ENCODE measurements at places on chromosomes 16 and 17.

GRCh38 chr16:25501530-25502255 lies 190.1 kb upstream of the HS3ST4 start:
- DNase-seq: no peak

GRCh38 chr17:58192612-58193011 lies at the start of gene EPX:
TSS of gene EPX (plus strand) at chr17:58192726. CDS start at chr17:58192847, 121 bp downstream.
- DNase-seq: no peak

GRCh38 chr16:51701025-51701424 lies 550.0 kb upstream of the SALL1 start:
- no peak for DNase-seq

DNA sequence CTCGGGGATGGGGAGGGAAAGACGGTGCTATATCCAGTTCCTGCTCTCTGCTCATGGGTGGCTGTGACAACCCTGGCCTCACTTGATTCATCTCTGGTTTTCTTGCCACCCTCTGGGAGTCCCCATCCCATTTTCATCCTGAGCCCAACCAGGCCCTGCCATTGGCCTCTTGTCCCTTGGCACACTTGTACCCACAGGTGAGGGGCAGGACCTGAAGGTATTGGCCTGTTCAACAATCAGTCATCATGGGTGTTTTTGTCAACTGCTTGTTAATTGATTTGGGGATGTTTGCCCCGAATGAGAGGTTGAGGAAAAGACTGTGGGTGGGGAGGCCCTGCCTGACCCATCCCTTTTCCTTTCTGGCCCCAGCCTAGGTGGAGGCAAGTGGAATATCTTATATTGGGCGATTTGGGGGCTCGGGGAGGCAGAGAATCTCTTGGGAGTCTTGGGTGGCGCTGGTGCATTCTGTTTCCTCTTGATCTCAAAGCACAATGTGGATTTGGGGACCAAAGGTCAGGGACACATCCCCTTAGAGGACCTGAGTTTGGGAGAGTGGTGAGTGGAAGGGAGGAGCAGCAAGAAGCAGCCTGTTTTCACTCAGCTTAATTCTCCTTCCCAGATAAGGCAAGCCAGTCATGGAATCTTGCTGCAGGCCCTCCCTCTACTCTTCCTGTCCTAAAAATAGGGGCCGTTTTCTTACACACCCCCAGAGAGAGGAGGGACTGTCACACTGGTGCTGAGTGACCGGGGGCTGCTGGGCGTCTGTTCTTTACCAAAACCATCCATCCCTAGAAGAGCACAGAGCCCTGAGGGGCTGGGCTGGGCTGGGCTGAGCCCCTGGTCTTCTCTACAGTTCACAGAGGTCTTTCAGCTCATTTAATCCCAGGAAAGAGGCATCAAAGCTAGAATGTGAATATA lies 4.8 kb upstream of the LASP1NB start:
- DNase-seq: no peak

DNA sequence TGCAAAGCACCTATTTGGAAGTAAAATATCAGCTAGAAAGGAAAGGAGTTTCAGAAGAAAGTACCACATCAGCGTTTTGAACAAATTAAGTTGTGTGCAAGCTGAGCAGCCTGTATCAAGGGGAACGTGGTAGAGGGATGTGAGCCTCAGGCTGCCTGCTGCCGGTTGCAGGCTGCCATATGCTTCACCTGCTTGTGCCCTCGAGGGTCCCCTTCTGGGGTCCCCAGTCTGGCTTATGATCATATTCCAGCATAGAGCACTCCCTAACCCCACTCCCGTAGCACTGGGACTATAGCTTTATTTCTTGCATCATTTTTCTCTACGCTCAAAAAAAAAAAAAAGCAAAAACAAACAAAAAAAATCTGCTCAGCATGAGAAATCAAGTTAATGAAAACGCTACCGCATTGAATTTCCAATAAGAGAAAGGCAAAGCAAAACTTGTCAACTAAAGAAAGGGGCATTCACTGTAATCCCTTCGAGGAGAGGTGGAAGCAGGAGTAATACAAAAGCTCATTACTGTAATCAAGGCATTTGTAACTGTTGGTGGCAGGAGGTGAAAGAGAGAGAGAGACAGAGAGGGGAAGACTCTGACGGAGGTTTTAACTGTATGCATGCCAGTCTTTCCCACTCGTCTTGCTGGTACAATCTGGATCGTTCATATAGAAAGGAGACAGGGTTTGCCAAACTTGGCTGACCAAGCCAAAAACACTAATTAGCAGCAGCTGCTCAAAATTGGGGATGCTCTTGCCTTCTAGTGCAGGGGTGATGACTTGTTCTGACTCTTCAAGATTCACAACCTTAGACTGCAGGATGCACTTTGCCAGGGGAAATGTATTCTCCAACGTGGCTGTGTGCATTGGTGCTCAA lies 258.2 kb upstream of the HSBP1 start:
- no peak for DNase-seq

- no peak for DNase-seq
Observed at GRCh38 chr16:6110346-6110745, 1012.8 kb upstream of the EEF2KMT start.

- peak; percentile 4 for DNase-seq
Observed at GRCh38 chr17:32757963-32758362, 119.0 kb downstream of the MYO1D start.
